NCI-H1092 treated with DMSO at 0.1 percent for 48 hours (cell line): ENCODE measurements at places on chromosomes 5 and 9.

DNA sequence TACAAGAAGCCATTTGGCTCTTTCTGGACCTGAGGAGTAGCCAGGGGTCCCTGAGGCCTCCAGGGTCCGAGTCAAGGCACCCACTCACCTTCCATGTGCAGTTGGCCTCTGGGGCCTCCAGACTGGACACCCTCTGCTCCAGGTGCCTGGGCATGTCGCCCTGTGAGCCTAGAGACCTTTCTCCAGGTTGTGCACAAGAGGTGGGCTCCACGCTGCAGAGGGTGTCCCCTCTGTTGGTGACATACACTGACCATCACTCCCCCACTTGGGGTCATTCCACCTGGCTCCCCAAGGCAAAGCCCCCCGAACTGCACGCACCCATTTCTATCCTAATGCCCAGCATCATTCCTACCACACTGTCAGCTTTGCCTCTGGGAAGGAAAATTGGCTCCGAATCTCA lies 48.8 kb downstream of the RASGEF1C start:
- DNase-seq = no peak

DNA sequence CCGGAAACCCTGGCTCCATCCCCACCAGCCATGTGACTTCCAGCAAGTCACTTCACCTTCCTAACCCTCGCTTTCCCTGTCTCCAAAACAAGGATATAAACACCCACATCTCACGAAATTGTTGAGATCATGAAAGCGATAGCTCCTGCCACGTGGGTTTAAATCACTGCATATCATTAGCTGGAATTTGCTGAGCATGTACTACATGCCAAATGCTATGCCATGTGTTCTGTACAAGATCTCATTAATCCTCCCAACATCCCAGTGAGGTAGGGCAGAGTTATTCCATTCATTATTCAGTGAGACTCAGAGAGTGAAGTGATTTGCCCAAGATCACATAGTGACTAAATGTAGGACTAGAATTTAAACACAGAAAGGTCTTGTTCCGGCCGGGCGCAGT lies 29.2 kb upstream of the HRH2 start:
- DNase-seq = no peak

- no peak for DNase-seq
Observed at GRCh38 chr9:70006306-70006705, 37.3 kb upstream of the MAMDC2 start.

- no peak for DNase-seq
Observed at GRCh38 chr5:28961816-28962215, 1923.4 kb upstream of the CDH9 start.

DNA sequence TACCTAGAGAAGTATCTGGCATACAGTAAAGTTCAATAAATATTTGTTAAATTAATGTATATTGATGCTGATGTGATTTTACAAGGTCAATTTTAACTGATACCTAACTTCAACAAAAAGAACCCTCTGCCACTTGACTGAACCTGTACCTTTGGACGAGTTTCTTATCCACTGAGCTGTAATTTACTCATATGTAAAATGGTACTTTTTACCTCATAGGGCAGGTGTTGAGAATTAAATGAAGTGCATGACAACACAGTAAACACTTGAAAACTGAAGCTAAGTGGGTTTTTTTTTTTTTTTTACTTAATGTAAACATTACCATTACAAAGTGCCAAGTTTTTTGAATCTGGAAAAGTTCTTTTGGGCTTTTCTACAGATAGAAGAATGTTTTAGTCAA lies 15.4 kb downstream of the NIPSNAP3B start:
- no peak for DNase-seq

DNA sequence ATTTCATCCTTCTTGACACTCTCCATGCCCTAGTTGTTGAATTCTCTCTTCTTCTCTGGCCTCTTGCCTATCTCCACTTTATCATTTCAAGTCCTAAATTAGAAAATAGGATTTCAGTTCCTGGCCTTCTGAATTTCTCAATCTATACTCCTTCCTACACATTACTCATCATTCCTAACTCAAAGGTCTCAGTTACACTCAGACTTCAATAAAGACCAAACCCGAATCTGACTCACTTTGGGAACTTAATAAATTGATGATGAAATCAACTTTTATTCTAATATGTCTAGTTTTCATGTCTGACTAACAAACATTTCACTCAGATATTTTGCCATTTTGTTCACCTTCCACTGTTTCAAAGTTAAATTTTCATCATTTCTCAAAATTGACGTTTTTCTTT lies 113.6 kb upstream of the TSLP start:
- no peak for DNase-seq

DNA sequence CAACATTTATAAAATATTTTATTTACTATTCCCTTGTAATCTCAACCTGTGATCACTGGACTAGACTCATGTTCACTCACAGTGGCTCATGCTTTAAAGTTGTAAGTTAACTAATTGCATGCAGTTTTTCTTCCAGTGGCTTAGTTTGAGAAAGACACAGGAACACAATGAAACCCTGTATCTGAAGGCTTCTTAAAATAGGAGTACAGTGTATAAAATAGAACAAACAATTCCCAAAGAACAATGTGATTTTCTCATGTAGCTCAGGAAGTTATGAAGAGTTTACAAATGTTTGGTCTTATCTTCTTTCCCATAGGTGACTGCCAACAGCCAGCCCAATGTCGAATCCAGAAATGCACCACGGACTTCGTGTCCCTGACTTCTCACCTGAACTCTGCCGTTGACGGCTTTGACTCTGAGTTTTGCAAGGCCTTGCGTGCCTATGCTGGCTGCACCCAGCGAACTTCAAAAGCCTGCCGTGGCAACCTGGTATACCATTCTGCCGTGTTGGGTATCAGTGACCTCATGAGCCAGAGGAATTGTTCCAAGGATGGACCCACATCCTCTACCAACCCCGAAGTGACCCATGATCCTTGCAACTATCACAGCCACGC lies 5.9 kb downstream of the RGMB start:
- no peak for DNase-seq

DNA sequence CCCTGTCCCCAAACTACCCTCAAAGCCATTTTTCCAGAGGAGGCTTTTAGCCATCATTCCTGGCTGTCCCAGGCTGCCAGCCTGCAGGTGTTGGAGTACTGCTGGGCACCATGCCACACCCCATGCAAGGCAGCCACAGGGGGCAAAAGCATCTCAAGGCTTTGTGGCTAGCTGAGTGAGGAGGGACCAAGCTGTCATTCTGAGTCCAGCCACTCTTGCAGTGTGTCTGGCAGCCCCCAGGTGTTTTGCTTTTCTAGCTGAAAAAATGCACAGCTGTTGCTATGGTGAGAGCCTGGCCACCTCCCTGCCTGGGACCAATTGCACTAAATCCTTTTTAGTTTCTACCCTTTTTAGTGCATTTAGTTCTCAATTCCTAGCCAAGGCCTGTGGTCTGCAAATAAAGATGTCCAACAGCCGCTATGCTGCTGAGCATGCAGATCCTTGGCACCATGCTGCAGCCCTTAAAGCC lies 50.4 kb upstream of the PTGS1 start:
- DNase-seq = peak; percentile 18

DNA sequence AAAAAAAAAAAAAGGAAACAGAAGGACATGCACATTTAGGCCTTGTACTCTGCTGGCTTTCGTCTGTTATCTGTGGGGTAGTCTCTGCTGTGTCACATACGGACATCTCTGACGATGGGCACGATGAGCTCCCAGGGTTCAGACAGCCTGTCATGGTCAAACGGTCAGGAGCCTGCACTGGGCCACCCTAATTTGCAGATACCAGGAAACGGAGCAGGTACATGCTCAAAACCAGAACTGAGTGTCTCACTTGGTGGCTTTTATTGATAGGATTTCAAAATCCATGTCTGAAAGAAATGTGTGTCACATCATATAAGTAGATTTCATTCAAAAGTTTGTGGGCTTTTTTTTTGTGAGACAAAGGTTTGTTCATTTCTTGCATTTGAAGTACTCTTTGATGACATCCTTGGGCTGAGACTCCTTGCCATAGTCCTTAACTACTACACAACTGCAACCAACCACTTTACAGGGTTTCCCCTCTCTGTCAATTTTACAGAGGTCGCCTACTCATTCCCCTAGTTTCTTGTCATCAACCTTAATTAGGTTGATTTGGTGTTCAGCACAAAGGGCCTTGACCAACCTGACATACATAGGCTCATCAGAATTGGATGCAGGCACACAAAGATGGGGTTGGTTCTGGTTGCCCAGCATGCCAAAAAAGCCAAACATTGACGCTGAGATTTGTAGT lies 9.0 kb downstream of the CKMT2 start:
- DNase-seq = no peak

DNA sequence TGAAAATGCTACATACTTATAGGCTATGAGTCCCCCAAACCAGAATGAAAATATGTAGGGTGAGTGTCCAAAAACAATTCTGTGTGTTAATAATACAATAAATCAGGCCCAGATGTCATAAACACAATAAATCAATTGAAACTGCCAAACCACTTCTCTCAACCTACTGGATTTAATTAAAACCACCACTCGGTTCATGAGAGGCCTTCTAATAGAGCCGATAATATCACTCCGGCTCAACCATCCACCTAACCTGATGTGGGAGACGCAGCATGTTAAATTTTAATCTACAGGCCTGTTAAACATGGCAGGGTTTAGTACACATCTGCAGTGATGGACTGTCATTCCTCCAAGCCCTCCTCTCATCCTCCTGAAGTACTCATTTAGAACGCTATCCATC lies 734.5 kb upstream of the ZNF608 start:
- peak; percentile 75 for DNase-seq

DNA sequence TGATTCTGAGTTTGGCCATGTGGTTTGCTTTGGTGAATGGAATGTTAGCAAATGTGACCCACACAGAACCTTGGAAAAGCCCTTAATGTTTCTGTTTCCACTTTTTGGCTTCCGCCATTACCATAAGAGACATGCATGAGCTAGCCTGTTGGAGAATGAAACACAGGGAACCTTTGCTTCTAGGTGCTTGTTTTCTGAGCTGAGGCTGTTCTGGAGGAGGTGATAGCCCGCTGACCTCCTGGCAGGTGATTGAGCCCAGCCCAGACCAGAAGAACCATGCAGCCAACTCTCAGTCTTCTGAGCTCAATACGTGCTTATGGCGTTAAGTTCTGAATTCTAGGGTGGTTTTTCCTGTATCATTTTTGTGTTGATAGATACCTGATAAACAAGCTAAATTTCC lies 148.6 kb upstream of the KLF9 start:
- no peak for DNase-seq

DNA sequence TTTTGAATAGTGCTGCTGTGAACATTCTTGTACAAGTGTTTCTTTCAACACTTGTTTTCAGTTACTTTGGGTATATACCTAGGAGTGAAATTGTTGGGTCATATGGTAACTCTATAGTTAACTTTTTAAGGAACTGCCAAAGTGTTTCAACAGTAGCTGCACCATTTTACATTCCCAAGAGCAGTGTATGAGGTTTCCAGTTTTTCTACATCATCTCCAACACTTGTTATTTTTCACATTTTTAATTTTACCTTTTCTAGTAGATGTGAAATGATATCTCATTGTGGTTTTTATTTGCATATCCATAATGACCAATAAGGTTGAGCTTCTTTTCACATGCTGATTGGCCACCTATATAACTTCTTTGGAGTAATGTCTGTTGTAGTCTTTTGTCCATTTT lies 40.0 kb upstream of the FOXE1 start:
- DNase-seq = no peak

GRCh38 chr5:117833691-117834090 lies 1154.7 kb downstream of the DTWD2 start:
- DNase-seq = no peak

DNA sequence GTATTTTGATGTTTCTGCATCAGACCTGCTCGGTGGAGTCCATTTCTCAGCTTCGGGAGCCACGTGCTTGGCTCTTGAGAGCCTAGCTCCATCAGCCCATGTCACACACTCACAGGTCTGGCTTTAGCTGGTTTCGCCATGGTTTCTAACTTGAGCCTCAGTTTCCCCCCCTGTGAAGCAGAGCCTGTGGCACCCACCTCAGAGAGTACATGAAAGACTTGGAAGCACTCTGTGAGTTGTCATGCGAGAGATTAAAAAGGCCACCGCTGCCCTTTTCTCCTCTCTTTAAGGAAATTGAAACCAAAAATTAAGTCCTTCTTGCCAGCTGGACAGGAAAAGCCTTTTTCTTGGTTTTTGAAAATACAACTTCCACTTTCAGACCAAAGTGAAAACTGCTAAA lies 8.8 kb downstream of the TENT4A start:
- DNase-seq = no peak

GRCh38 chr5:530001-530955 lies 6.0 kb upstream of the SLC9A3 start:
- DNase-seq = no peak

DNA sequence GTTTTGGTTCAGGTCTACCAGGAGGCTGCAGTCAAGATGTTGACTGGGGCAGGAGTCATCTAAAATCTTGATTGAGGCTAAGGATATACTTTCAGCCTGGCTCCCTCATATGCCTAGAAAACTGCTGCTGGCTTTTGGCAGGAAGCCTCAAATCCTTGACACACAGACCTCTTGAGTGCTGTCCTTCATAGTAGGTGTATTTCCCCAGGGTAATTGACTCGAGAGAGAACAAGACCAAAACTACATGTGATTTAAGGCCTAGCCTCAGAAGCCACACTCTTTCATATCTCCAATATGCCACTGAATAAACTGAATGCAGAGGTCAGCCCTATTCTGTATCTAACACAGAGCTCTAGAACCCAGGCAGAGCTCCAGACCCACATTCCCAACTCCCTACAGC lies 402.3 kb upstream of the ADAMTS16 start:
- no peak for DNase-seq

DNA sequence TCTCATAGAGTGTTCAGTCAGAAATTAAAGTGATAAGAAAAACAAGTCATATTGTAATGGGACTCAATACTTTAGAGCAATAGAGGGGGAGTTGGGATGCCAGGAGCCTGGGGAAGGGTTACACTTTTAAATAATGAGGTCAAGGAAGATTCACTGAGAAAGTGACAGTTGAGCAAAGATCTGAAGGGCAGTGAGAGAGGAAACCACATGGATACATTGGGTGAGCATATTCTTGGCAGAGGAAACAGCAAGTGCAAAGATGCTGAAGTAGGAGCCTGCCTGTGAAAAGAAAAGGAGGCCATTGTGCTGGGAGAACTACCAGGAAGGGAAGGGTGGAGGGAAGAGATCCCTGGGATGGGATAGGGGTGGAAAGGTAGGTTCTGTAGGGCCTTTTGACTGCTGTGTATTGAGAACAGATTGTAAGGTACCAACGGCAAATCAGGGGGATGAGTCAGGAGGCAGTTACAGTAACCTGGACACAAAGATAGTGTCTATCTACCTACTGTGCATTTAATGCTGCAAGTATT lies 79.4 kb downstream of the PAM start:
- DNase-seq = no peak

DNA sequence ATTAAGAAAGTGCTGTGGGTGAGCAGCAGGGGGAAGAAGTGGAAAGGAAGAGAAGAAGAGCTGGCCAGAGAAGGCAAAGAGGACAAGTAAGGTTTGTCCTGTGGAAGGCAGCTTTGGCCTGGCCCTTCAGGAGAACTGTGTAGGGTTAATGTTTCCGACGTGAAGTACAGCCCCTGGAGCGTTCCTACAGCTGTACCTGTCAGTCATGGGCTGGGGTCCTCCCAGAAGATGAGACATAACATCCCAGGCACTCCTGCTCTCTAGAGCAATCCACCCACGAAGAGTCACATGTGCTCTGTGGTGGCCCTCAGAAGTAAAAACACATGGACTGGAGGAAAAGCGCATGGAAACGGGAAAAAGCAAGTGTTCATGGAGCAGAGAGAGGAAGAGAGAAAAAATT lies 237.4 kb downstream of the CAAP1 start:
- no peak for DNase-seq
